ENCODE measurements at places on chromosomes 4 and X. TPM values are rescaled to one million over a fixed set of nuclear protein-coding genes. Genes with fewer than 3 reads are reported as not detected.

The OTC gene
- total RNA-seq = not detected

GRCh38 chrX:19870206-19870605, 17.2 kb downstream of the SH3KBP1 start:
- no peaks in the 10 kb centered on the region for H3K27me3 ChIP-seq
- H3K36me3 ChIP-seq = no peaks in the 10 kb centered on the region
- H3K4me1 ChIP-seq = peaks cover 5% of the 10 kb centered on the region

The ZDHHC15 gene
- total RNA-seq = 0.65 TPM

The PDE5A gene
- not detected for total RNA-seq

- H3K4me3 ChIP-seq = no peak overlapping the region
- DNase-seq = no peak
- no peaks in the 10 kb centered on the region for H3K27me3 ChIP-seq
- no peaks in the 10 kb centered on the region for H3K36me3 ChIP-seq
Observed at GRCh38 chr4:123102897-123103471, 180.6 kb upstream of the NUDT6 start.

The GUCY1A1 gene
- 0.77 TPM for total RNA-seq

- no peaks in the 10 kb centered on the region for H3K36me3 ChIP-seq
- no peaks in the 10 kb centered on the region for H3K27me3 ChIP-seq
- H3K27ac ChIP-seq = no peak overlapping the region
Observed at GRCh38 chr4:127250577-127250976, 382.2 kb upstream of the INTU start.

The WNK3 gene
- 0.72 TPM for total RNA-seq

GRCh38 chr4:139686130-139686529, 20.5 kb downstream of the MGST2 start:
- H3K36me3 ChIP-seq = no peaks in the 10 kb centered on the region
- H3K27ac ChIP-seq = no peak overlapping the region
- no peaks in the 10 kb centered on the region for H3K4me1 ChIP-seq
- DNase-seq = no peak

DNA sequence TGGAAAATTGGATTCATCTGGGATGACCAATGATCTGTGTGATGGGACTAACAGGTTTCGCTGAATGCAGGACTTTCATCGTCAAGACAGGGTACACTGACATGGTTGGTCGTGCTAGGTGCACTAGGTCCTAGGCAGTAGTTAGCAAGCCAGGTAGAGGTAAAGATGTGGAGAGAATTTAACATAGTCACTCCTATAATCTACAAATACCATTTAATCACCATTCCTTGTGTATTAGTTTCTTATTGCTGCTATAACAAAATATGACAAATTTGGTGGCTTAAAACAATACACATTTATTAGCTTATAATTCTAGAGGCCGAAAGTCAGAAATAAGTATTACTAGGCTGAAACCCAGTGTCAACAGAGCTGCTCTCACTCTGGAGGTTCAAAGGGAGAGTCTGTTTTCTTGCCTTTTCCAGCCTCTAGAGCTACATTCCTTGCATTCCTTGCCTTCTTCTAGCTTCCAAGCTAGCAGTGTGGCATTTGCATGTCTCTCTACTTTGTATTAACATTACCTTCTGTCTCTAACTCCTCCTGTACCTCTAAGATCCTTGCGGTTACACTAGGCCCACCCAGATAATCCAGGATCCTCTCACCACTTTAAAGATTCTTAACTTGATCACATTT, 98.7 kb upstream of the GRIA3 start:
- no peaks in the 10 kb centered on the region for H3K4me1 ChIP-seq
- no peaks in the 10 kb centered on the region for H3K36me3 ChIP-seq
- no peak overlapping the region for H3K4me3 ChIP-seq
- H3K27me3 ChIP-seq = no peaks in the 10 kb centered on the region

DNA sequence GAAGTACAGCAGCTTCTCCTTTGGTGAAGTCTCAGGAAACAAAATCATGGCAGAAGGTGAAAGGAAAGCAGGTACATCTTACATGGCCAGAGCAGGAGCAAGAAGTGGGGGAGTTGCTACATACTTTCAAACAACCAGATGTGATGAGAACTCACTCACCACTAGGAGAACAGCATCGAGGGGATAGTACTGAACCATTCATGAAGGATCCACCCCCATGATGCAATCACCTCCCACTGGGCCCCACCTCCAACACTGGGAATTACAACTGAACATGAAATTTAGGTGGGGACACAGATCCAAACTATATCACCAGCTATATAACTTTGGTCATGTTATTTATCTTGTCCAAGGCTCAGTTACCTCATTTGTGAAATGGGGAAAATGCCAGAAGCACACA, 159.4 kb downstream of the OPHN1 start:
- H3K4me1 ChIP-seq = no peaks in the 10 kb centered on the region
- no peaks in the 10 kb centered on the region for H3K27me3 ChIP-seq
- H3K27ac ChIP-seq = no peak overlapping the region
- DNase-seq = no peak
- no peaks in the 10 kb centered on the region for H3K36me3 ChIP-seq

The MAGEA8 gene
- not detected for total RNA-seq

The PFKFB1 gene
- total RNA-seq = 1.00 TPM
